ENCODE measurements at places on chromosomes 1 and 21. TPM values are rescaled to one million over a fixed set of nuclear protein-coding genes. Genes with fewer than 3 reads are reported as not detected.

GRCh38 chr1:210715072-210715471, 386.4 kb downstream of the HHAT start:
- no peak for DNase-seq

DNA sequence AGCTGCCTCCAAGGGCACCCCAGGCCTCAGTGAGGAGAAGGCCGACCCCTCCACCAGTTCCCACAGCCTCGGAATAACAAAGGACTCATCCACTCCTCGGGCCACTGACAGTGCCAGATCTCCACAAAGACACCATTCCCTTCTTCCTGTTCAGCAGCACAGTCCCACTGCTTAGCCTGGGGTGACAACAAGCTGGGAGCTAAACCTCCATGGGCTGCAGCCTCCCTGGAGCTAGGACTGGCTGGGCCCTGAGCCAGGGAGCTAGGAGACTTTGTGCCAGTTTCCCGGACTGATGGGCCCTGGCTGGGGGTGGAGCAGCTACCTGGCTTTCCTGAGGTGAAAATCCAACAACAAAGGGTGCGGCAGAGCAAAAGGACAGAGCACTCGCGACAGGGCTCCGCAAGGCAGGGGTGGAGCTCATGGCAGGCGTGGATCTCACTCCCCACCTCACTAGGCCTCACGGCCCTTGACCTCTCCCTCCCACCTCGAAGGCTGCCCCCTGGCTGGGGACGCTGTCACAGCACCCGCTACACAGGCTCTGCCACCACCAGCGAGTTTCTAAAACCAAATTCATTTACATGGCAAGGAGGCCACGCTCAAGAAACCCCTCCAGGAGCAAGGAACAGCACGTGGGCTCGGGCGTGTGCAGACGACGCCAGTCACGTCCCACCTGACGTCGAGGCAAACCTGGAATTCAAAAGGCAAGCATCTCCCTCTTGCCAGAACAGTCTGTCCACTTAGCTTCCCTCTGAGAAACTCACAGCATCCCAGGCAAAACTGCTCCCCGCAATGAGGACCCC, 13.8 kb downstream of the SLC35E2B start:
- no peak for DNase-seq

Gene DOCK7
- 7.6 TPM for total RNA-seq

- no peak for DNase-seq
Measured at GRCh38 chr1:205493241-205494085, 11.0 kb upstream of the CDK18 start.

Gene SUSD4
- total RNA-seq, result 0.23 TPM
